Caudate nucleus (tissue), 63 donors: ENCODE measurements at places on chromosomes 1 and 21.

- DNase-seq = no peak
Measured at GRCh38 chr1:235951661-235952060, 85.0 kb upstream of the LYST start.

GRCh38 chr1:150780510-150780909, 14.9 kb upstream of the CTSS start:
- DNase-seq = no peak

GRCh38 chr21:35227786-35228185, 178.7 kb upstream of the RUNX1 start:
- DNase-seq = no peak

- DNase-seq = no peak
Measured at GRCh38 chr1:30823627-30823968, 66.0 kb upstream of the LAPTM5 start.

GRCh38 chr1:36458910-36459309, 5.3 kb downstream of the MRPS15 start:
- DNase-seq = no peak

- no peak for DNase-seq
Measured at GRCh38 chr1:112818990-112819689, 104.0 kb upstream of the PPM1J start.

DNA sequence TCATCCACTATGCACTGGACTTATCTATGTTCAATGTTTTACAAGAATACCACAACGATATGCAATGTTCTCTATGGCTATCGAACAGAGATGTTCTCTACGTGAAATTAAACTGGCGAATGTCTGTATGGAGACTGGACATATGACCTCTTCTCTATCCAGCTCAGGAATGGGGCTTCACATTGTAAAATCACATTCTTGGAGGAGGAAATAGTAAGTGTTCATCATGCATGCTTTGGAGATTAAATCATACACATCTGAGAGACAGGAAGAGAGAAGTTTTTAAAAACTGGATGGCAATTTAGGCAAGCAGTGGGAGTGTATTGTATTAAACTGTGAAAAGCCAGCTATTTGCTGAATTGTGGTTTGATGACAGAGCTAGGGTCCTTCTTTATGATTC, 47.9 kb upstream of the RGL1 start:
- no peak for DNase-seq

GRCh38 chr1:150820730-150821512, 12.9 kb upstream of the CTSK start:
- DNase-seq = no peak

GRCh38 chr1:44810101-44810761, 1.9 kb downstream of the BTBD19 start:
- DNase-seq = no peak

GRCh38 chr1:89873770-89874169, 52.9 kb downstream of the LRRC8D start:
- DNase-seq = no peak

GRCh38 chr1:41844255-41844654, 74.5 kb downstream of the HIVEP3 start:
- DNase-seq = no peak

GRCh38 chr1:225508538-225509375, 80.9 kb upstream of the LBR start:
- no peak for DNase-seq

GRCh38 chr1:156640842-156641706, 843 bp upstream of the BCAN start:
- DNase-seq = no peak

GRCh38 chr1:94284476-94284875, 47.1 kb upstream of the ARHGAP29 start:
- no peak for DNase-seq

GRCh38 chr1:12499539-12500240, 118.3 kb downstream of the DHRS3 start:
- no peak for DNase-seq

DNA sequence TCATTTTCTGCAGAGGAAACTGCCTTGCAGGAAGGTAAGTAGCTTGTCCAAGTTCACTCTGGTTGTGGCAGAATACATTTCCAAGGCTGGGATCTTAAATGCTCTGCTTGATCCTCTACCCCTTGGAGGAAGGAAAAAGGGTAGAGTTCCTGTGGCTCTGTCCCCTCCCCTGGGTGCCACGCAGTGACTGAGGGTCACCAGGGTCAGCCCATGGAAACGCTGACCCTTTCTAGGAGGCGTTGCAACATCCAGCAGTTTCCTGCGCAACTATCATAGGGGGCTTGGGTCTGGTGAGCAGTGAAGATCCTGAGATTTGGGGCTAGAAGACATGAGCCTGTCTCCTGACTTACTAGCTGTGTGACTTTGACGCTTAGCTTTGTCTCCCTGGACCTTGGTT, 29.4 kb upstream of the EPS8L3 start:
- no peak for DNase-seq

DNA sequence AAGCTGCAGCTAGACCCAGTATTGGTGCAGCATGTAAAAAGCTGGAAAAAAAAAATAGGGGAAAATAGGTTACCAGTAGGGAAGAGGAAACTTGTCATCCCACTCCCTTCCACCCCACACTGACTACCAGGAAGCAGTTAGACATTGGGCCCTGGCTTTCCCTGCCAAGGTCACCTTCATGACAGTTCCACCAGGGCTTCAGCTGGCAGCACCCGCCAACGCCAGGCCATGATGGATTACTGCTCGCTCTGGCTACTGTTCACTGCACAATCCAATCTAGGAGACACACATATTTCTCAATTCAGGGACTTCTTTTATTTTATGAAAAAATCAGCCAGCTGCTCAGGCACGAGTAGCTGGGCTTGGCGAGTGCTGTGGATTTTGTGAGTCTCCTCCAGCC, 127.7 kb downstream of the DMRTA2 start:
- DNase-seq = no peak

- DNase-seq = no peak
Measured at GRCh38 chr1:221723018-221723847, 18.7 kb downstream of the DUSP10 start.

- DNase-seq = no peak
Measured at GRCh38 chr21:41168391-41169257, 664 bp downstream of the BACE2 start.

GRCh38 chr21:37220433-37220980, 46.6 kb downstream of the VPS26C start:
- no peak for DNase-seq

GRCh38 chr1:58780836-58781452, 2.9 kb downstream of the JUN start:
- no peak for DNase-seq

GRCh38 chr1:217856342-217857034, 225.3 kb downstream of the SPATA17 start:
- no peak for DNase-seq

- DNase-seq = no peak
Measured at GRCh38 chr1:222283147-222283768, 264.6 kb downstream of the HHIPL2 start.

- DNase-seq = no peak
Measured at GRCh38 chr1:30900931-30901560, 7.5 kb downstream of the SDC3 start.

DNA sequence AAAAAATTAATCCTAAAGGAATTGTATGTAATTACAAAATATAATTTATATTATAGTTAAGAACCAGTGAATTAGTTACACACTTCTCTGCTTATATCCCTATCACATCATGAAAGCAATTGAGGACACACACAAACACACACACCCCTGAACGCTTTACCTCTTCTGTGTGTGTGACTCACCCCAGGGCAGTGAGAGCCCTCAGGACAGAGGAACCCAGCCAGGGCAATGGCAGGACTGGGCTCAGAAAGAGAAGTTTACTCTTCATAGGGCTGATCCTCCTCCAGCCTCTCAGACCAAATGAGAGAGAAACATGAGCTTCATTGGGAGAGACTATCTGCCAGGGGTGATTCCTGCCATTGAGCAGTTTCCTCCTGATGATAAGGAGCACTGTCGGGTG, 38.1 kb downstream of the SLC44A3 start:
- DNase-seq = no peak

GRCh38 chr1:228478912-228479711, 8.1 kb upstream of the RNF187 start:
- no peak for DNase-seq

GRCh38 chr21:31446226-31446855, 102.3 kb upstream of the TIAM1 start:
- DNase-seq = no peak

DNA sequence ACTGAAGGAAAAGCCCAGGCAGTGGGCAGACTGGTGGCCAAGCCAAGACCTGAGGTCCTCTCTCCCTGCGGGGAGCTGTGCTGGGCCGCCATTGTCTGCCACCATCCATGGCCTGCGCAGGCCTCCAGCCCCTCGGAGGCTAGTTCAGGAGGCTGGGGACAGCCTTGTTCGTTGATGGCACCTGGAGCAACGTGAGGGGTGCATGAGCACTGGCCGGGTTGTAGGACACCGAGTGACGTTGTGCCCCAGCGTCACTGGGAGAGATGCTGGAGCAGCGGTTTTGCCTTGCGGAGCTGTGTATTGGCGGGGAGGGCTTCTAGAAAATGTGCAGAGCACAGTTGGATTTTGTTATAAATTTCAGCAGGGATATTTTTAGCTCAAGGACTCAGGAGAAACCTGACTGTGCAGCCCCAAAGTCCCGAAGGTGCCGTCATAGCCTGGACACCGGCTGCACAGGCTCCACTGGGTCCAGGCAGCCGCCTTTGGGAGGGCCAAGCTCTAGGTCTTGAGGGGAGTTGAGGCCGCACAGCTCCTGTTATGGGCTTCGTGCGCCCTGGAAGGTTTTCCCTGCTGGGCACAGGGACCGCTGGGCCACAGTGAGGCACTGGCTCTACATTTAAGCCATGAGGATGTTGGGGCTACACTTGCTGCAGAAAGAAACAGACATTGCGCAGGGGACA, 48.2 kb upstream of the ADARB1 start:
- DNase-seq = no peak

DNA sequence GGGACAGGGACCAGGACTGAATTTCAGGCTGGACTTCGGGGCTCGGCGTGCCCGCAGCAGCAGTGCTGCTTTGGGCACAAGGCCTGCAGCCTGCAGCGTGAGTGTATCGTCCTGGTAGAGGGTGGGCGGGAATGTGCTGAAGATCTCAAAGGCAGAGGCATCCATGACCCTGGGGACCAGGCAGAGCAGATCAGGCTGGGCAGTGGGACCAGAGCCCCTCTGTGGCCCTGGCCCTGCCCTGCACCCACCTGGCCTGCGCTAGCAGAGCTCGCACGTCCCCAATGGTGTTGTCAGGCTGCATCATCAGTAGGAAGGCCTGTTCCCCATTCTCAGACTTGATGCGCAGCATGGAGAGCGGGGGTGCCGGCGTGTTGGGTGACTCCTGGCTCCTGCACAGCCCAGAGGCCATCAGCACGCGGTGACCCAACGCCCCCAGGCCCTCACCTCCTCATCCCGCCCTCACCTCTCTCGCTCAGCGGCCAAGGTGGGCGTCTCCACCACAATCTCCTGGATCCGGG, 2.6 kb downstream of the SH3BGRL3 start:
- no peak for DNase-seq

DNA sequence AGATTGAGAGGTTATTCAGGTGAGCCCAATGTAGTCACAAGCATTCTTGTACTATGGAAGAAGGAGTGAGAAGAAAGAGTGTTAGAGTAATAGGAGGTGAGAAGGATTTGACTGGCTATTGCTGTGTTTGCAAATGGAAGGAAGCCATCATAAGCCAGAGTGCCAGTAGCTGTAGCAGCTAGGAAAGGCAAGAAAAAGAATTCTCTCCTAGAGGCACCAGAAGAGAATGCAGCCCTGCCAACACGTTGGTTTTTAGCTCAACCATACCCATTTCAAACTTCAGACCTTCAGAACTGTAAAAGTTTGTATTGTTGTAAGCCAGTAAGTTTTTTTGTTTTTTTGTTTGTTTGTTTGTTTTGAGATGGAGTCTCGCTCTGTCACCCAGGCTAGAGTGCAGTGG, 8.9 kb upstream of the IL12RB2 start:
- no peak for DNase-seq

GRCh38 chr1:38265293-38266196, 219.0 kb upstream of the POU3F1 start:
- no peak for DNase-seq

- no peak for DNase-seq
Measured at GRCh38 chr1:58905126-58905490, 121.3 kb upstream of the JUN start.

GRCh38 chr1:225772848-225773247, 4.8 kb upstream of the SRP9 start:
- no peak for DNase-seq

DNA sequence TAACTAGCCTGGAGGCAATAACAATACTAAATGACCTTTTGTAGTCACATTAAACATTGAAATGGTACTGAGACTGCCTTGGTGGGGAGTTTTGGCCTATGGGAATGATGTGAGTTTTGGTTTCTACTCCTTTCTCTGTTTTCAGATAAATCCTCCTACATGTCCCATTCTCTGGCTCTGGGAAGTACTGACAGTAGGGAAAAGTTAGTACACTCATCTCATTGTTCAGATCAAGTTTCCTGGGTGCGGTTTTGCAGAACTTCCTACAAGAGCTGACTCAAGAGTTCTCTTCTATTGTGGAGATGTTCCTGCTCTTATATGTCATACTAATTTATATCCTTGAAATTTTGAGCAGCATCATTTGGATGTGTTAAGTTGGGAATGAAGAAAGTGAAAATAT, 74.2 kb upstream of the MACF1 start:
- DNase-seq = no peak

GRCh38 chr1:217138173-217138765, 415.0 kb upstream of the ESRRG start:
- no peak for DNase-seq

- no peak for DNase-seq
Measured at GRCh38 chr1:221200464-221200863, 321.2 kb downstream of the HLX start.

GRCh38 chr1:200959411-200959921, 64.0 kb downstream of the KIF21B start:
- no peak for DNase-seq

DNA sequence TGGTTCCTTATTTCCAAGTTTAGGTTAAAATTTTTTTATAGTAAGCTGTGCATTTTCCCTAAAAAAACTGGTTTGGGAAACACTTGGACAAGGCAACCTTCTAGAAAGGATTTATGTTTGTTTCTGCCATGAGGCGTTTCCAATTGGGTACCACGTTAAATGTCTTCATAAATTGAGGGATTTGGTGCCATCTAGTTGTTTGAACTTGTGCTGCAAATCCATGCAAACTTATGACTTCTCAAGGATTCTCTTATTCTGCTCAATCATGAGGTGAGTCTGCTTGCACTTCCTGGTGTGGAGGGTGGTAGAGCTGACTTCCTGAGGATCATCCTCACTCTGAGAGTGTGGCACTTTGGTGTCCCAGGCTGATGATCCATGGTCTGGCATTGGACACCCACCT, 123.3 kb downstream of the PCNX2 start:
- DNase-seq = no peak

- DNase-seq = no peak
Measured at GRCh38 chr1:17439250-17440073, at the start of gene RCC2. RCC2 (minus strand) TSS chr1:17439677; CDS start chr1:17438514, 1,163 bp downstream.
